ENCODE measurements at places on chromosomes 2 and 18.

GRCh38 chr2:182593394-182593975 lies 122.6 kb upstream of the DNAJC10 start:
- DNase-seq, result no peak

- DNase-seq, result no peak
Measured at GRCh38 chr2:233059547-233059796, 670 bp upstream of the INPP5D start.

DNA sequence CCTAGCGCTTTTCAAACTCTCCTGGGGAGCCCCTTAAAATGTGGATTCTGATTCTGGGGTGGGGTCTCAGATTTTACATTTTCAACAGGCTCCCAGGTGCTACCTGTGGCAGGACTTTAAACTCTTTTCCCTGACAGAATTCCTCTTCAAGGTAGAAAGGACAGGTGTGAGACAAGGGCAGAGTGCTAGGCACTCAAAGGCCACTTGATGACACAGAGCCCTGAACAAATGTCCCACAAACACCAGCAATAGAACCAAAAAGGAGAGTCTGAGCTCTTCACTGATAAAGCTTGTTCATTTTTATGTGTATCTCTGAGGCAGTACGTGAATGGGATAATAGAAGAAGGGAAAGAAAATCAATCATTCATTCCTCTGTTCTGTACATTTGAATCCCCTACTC lies 77.7 kb upstream of the PELI1 start:
- no peak for DNase-seq

DNA sequence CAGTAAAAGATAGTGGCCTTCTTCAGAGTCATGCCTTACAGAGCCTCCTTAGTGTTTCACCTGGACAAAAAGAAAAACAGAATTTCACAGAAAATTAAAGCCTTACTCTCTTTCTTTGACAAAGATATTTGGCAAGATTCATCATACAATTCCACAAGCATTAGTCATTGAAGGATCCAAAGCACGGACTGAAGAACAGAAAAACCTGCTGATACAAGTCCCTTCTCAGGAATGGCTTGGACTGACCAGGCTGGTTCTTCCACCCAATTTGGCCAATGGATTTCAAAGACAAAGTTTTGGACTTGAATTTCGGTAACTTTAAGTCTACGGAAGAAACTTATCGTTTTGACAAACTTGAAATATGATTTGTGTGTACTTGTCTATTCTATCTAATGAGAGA lies 39.1 kb upstream of the GALNT3 start:
- DNase-seq, result no peak

- DNase-seq, result no peak
Measured at GRCh38 chr18:37254236-37254754, 311.3 kb downstream of the CELF4 start.

GRCh38 chr2:151983221-151983620 lies 115.6 kb downstream of the CACNB4 start:
- no peak for DNase-seq

- no peak for DNase-seq
Measured at GRCh38 chr2:113940891-113941290, 51.0 kb downstream of the ACTR3 start.

DNA sequence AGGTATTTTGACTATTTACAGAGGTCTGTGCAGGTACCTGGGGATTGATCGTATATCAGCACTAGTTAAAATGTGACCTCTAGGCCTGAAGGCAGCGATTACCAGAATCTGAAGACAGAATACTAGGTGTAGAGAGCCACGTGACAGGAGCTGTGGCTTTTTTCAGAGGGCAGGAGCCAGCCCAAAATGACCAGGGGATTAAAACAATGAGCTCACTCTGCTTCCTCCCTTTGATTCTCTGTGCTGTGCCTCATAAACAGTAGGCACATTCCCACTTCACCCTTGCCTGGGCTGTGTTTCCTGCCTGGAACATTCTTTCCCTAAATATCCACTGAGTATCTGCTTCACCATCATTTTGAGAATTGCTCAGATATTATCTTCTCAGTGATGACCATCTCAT lies 15.2 kb downstream of the ITGAV start:
- no peak for DNase-seq

GRCh38 chr2:238397356-238397755 lies 29.4 kb upstream of the ASB1 start:
- DNase-seq, result no peak

DNA sequence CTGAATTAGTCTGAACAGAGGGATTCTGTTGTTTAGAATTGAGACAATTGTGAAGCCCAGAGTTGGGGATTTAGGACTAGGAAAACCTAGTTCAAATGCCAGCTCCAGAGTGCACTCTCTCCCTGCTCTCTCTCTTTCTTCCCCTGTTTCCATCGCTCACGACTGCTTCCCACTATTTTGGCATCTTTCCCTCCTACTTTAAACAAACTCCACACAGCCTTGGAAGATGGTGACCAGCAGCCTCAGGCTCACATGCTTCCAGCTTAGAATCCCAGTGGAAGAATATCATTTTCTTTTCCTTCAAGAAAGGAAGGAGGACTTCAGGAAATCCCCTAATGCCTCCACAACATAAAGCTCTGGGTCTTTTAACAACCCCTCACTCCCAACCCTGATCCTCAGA lies 6.1 kb upstream of the DNMT3A start:
- no peak for DNase-seq

- no peak for DNase-seq
Measured at GRCh38 chr2:104855221-104856085, 1.5 kb downstream of the POU3F3 start.

- no peak for DNase-seq
Measured at GRCh38 chr18:77857678-77858655, 608.3 kb downstream of the GALR1 start.

DNA sequence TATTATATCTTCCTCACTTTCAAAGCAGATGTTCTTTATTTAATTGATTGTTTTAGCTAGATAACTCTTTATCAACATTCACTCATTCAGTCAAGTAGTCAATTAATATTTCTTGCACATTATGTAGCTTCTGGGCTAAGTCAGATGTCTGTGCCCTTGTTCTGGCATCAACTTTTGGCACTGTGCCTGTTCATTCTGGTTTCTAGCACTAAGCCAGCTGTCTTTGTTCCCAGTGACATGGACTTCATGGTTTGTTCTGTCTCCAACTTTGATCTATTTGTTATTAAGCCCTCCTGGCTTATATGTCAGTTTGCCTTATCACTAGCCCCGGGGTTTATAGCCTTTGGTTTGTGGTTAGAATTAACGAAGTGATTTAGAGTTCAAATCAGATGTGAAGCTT lies 247.9 kb upstream of the SYT4 start:
- DNase-seq, result no peak

DNA sequence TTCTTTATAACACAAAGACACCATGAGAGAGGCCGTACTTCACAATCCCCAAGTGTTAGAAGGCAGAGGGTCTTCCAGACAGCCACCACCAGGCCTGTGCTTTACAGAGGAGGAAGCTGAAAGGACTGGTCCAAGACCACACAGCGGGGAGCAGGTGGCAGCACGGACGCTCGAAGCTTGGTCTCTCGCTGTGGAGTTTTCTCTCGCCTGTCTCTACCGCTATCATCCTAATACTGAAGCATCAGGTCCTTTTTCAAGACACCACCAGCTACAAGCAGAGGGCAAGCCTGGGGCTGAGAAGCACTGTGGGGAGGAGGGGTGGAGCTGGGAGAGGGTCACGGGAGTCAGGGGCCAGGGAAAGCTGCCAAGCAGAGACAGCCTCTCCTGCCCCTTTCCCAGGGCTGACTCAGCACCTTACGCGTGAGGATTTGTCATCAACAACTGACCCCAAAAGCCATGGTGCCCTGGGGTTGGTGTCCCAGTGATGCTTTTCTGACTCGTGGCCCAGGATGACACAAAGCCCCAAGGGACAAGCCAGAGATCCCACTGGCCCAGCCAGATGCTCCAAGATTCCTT lies 31.9 kb upstream of the FOSL2 start:
- no peak for DNase-seq

- no peak for DNase-seq
Measured at GRCh38 chr2:168848225-168848624, 42.0 kb downstream of the SPC25 start.

DNA sequence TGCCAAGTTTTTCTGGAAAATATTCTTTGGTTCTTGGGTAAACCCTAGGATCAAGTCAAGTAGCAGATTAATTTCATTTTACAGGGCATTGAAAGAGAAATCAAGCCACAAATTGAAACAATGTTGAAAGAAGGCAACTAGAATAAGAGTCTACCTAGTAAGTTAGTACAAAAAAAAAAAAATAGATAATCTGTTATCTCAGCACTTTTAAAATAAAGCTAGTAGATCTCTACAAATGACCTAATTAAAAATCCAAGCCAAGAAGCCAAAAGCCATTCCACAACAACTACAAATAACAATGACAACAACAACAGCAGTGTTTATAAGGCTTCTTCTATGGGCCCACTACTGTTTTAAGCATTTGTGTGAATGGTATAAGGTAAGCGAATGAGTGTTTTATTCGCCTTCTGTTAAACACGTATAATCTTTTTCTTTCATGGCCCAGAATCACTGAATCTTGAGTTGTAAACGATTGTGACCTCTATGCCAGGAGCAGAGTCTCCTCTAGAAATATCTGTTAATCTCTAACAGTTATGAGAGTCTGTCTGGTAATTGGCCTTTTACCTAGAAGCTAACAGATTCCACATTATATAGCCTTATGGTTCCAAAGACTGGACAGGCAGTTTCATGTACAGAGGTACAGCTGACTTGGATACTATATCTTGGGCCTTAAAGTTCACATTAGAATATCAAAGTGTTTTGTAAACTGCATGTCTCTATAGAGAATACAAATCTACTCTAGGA lies 28.6 kb upstream of the CUL3 start:
- DNase-seq, result no peak

GRCh38 chr18:40874233-40874632 lies 1080.8 kb upstream of the PIK3C3 start:
- no peak for DNase-seq

- DNase-seq, result no peak
Measured at GRCh38 chr2:138276339-138276738, 225.2 kb upstream of the SPOPL start.

DNA sequence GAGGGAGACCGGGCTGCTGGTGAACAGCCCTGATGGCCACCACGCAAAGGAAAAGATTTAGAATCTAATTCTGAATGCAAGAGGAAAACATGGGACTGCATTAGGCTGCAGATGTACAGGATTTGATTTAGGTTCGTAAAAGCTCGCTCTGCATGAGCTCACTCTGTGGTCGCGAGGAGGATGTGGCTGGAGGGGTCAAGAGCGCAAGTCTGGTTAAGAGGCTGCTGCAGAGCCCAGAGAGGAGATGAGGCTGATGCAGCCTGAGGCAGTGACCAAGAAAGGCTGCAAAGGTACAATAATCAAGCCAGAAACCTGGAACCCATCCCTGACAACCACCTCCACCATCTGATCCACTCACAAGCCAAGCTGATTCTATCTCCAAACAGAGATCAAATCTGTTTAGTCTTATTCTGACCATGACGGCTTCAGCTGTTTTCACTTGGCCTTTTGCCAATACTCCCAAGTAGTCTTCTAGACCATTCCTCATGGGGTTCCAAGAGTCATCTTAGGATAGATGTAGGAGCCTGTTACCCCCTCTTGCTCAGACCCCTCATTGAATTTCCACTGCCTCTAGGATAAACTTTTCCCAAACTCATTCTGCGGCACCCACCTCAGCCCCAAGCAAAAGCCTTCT lies 58.9 kb upstream of the ARL4C start:
- no peak for DNase-seq

DNA sequence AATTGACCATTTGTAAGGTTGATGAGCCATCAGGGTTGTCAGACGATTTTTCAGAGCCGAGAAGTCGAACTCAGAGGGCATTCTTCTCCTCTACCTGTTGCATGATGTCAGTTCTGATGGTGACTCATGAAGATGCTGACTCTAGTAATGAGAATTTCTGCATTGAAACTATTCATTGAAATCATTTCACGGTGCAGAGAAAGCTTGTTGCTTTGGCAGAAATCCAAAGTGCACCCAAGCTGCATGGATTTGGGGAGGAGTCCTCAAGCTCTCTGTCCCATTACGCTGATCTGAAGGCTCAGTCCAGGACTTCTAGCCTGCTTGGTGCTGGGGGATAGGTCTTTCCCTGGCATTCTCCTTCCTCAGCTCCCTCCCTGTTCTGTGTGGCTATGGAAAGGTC lies 125.7 kb upstream of the PXDN start:
- no peak for DNase-seq

Measured in activated B cell treated with CpG ODN at 0.5 μM for 24 hours (primary cell).